ENCODE measurements at places on chromosomes 12 and 14.

GRCh38 chr14:68626386-68626785, 166.5 kb downstream of the ZFP36L1 start:
- DNase-seq: no peak

- no peak for DNase-seq
Measured at GRCh38 chr12:27615331-27615891, 80.8 kb upstream of the REP15 start.

DNA sequence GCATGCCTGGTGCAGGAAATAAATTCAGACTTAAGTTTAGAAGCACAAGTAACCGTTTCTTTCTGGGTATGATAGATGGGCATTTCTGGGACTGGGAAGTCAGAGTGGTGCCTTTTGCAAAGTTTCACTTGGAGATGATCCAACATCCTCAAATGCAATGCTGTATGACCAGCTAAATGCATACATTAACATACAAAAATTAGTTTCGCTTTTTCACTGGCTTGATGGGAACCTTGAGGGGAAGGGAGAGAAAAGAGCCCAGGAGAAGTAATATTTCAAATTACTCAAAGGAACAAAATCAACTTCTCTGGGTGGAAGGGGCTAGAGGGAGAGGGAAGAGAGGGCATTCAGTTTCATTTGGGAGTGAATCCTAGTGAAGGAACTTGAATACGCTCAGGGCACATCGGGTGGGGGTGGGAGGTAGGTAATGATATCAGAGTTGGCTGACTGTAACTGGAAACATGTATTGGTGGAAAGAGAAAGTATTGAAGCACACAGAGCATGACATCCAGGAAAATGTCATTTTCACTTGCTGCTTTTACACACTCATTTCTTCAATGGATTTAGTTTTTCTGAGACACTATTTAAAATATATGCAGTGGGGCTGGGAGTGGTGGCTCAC, 175.5 kb downstream of the PTPRO start:
- DNase-seq: no peak

DNA sequence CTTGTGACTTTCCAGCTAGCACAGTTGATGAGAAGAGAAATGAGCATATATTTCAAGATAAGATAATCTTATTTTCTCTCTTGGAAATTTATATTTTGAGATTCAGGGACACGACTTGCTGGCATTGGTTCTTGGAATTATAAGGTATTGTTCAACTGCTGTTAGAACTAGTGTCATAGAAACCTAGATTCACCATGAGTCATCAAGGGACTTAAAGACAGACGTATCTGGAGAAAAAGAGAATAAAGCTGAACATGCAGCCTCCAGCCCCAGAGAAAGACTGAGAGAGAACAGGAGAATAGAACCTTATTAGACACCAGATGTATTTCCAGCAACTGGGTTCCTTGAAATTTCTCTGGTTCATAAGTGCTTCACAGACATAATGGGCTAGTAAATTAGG, 194.4 kb upstream of the PPFIA2 start:
- DNase-seq: no peak

GRCh38 chr12:98719515-98720504, 74.7 kb downstream of the APAF1 start:
- DNase-seq: no peak

DNA sequence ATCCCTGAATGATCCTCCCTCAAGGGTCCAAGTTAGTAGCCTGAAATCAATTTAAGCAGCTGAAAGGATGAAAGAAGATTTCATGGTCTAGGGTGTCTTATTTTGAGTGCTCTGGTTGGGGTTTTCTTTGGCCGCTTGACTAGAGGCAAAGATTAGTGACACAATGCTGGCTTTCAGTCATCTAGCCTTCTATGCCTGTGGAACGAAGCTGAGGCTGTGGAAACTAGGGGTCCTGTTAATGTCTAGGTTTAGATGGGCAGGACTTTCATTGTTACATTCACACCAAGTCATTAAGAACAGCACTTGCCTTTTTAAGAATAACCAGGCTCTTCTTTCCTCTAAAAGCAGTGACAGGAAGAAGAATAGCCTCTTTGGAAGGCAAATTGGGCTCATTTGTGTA, 253.8 kb upstream of the E2F7 start:
- no peak for DNase-seq

GRCh38 chr12:11482955-11483354, 87.6 kb upstream of the PRB2 start:
- DNase-seq: no peak

DNA sequence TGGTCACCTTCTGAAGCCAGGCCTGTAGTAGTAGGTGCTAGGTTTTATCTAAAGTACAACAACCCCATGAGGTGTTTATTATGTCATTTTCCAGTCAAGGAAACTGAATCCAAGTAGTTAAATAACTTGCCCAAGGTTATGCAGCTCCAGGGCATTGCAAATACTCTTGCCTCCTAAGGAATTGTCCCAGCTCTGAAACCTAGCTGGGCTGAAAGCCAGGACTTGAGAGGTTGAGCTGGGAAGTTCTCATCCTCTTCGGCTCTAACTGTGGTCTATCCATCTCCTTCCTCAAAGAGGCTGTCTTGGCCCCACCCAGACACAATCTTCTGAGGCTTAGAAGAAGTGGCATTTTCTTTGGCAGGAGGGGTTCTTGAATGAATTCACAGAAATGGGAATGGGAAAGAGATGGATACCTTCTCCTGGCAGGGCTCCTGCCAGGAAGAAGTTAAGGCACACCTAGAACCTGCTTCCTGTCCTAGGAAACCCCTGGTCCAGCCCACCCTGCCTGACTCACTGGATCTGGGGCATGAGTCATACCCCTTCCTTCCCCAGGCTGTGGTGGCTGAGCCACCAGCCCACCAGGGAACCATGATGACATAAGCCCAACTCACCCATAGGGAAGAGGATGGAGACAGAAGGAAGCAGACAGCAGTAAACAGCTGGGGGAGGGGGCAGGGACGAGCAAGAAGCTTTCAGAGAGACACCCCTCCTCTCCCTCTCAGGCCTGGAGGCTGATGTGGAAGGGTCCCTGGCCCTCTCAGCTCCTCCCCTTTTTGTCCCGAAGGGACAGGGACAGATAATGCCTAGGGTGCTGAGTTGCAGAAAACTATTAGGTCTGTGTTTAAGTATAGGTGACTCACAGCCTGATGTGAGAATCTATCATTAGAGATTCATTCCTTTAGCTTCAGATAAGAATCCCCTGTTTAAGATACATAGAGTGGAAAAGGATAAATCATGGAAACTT, 2.1 kb upstream of the PLEK2 start:
- no peak for DNase-seq

- DNase-seq: no peak
Measured at GRCh38 chr14:31877255-31877798, 199.8 kb upstream of the ARHGAP5 start.

GRCh38 chr12:131119936-131120335, 166.2 kb downstream of the ADGRD1 start:
- DNase-seq: no peak
